HS-5 (cell line): ENCODE measurements at places on chromosomes 11 and 22.
A peak's percentile ranks its signal among the peaks of the same experiment; 100 is the strongest.

- DNase-seq, result no peak
These were observed 10.8 kb downstream of the NPTXR start for GRCh38 chr22:38833061-38833460.

DNA sequence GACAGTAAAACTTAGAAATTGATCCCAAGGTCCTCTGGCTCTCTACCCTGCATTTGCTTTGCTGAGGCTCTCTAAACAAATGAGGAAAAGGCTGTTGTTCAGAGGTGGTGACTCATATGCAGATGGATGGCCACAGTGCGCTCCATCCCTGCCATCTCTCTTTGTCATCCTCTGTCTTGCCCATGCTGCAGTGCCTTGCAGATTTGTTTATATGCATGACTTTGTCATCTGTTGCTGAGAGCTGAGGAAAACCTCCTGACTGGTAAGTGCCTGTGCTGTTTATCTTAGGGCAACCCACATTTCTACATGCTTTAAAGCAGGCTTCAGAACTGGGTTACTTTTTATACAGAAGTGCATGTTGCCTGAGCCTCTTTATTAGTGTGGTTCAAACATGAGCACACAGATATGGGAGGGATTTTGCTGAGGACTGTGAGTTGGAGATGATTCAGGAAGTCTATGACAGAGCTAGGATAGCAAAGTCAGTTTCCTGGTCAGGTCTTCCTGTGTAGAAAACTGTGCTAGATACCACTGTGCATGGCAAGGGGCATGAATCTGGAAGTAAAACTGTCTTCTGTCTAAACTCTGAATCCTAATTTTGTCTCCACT, 57.4 kb downstream of the JAM3 start:
- DNase-seq, result peak; percentile 50

DNA sequence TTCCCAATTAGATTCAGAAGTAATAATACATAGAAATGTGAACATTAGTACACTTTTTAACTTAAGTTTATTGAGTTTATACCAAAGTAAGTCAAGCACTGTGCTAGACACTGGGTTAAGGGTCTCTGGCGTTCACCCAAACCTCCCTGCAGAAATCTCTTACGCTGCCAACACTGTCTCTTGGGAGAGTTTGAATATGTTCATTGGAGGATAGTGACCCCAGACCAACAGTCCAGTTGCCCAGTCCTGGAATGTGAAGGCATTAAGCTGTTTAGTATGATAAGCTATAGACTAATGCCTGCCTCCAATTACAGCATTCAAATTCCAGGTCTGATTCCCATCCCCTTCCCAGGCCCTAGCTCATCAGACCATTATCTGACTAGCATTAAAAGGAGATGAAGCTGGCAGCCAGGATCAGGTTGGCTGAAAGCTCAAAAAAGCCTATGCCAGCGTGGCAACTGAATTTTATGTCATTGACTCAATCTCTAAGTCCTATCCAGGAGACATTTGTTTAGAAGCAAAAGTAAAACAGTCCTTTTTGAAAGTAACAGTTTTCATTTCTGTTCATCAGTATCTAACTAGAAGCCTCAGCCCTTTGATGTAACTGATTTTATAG, 77.8 kb downstream of the SFI1 start:
- no peak for DNase-seq

GRCh38 chr11:64767344-64768299, 7.8 kb upstream of the PYGM start:
- DNase-seq, result no peak

DNA sequence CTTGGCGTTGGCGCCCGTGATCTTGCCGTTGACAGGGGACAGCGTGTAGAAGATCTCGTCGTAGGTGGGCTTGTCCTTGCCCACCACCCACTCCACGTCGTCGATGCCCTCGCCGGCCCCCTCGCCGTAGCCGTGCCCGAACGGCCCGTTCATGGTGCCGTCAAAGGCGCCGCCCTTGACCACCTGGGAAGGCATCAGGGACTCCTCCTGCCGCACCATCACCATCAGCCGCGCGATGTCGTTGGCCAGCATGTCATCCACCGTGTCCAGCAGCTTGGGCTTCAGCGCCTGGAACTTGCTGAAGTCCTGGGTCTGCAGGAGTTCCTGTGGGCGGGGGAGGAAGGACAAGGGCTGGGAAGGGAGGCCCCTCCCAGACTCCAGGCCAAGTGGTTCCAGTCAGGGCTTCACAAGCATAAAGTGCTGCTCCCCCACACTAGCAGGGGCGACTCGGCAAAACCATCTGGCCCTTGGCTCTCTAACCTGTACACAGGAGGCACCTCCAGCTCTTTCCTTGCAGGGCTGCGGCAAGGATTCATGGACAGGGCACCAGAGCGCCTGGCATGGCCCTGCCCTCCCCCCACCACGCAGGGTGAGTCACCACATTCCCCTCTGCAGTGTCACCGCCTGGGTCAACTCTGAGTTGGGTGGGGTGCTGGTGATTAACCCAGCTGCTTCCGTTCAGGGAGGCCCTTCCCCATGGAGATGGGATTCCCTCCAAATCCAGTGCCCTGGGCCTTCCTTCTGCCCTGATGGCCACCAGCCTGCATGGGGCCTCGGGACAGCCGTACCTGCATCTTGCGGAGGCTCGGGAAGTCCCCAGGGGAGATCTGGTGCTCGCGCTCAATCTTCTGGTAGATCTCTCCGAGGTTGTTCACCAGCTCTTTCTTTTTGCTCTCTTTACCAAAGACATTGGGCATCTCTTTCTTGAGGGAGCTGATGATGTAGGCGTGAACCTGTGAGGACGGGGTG, 10.4 kb upstream of the CDC42BPG start:
- peak; percentile 91 for DNase-seq

DNA sequence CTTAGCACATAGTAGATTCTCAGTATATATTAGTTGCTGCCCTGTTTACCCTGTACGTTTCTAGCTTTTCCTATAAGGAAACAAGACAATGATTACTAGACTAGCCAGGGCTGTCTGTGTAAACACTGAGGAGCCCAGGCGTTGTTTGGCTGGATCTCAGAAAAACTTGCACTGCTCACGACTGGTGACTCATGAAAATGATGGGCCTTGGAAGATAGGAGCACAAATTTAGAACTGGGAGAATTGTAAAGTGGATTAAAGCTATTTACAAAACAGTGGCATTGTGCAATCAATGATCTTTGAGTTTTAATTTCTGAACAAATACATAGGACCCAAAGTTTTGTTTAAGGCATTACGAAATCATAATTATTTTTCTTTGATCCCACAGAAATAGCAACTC, 276.9 kb downstream of the FAM76B start:
- peak; percentile 76 for DNase-seq

DNA sequence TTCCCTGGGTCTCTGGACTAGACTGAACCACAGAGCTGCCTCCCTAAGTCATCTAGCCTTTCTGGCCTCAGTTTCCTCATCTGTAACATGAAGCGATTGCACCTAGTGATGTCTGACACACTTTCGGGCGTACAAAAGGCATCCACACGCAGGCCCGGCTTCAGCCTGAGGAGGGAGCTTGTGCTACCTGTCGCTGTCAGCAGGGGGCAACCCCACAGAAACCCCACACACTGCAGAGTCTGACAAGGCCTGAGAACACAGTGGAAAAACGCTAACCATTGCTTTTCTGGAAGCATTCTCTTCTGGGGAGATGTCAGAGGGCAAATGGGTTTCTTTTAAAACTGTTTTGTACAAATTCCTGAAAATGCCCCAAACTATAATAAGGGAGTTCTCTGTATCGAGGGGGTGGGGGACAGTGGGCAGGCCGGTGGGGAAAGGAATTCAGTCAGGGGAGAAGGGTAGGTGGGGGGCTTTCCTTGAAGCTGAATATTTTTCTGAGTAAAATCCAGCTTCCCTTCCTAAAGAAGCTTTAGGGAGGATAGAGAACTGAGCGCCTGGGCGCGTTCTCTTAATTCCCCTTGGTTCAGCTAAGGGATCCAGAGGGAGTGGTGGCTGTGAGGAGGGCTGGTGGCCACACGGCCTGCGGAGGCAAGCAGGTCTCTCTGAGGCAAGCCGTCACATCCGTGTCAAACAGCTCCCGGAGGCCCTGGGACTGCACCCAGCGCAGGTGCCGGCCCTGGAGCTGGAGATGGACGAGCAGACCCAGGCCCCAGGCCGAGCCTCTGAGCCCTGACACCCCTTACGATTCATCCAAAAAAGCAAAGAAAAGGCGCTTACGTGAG, 533 bp downstream of the ELF5 start:
- no peak for DNase-seq

GRCh38 chr11:24934733-24935439, 438.0 kb downstream of the LUZP2 start:
- DNase-seq, result no peak
